ENCODE measurements at places on chromosomes 2 and 18. TPM values are rescaled to one million over a fixed set of nuclear protein-coding genes. Genes with fewer than 3 reads are reported as not detected.
A peak's percentile ranks its signal among the peaks of the same experiment; 100 is the strongest.

The CDH20 gene
- not detected for polyA plus RNA-seq

The PTPN18 gene
- 13.4 TPM for polyA plus RNA-seq

DNA sequence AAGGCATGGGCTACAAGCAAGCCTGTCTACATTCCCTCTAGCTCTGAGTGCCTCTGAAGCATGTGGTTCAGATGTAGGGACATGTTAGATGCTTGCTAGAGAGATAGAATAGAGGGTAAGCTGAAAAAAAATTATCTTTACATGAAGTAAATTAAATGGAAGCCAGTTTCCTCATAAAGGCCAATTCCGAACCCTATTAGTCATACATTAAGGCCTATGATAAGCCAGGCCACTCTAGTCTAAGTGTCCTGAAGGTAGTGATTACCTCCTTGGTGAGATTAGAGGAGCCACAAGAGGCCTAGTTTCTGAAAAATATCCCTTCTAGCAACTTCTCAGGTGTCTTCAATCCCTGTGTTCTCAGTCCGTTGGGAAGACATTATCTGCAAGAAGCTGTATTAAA lies 72.4 kb upstream of the NPAS2 start:
- DNase-seq: peak; percentile 56

- DNase-seq: no peak
Observed at GRCh38 chr2:215441560-215442400, 5.9 kb upstream of the FN1 start.

- DNase-seq: no peak
Observed at GRCh38 chr18:9466846-9467245, 8.5 kb upstream of the RALBP1 start.
